ENCODE measurements at places on chromosomes 16 and 17. TPM values are rescaled to one million over a fixed set of nuclear protein-coding genes. Genes with fewer than 3 reads are reported as not detected.

The TMC5 gene
- total RNA-seq, result not detected

The SCNN1B gene
- total RNA-seq, result 18.8 TPM

The FBXW10 gene
- total RNA-seq, result not detected

The EPX gene
- not detected for total RNA-seq

The WNT9B gene
- total RNA-seq, result not detected

The TBC1D3K gene
- total RNA-seq, result not detected

The ITGB3 gene
- total RNA-seq, result 126 TPM

The MYH1 gene
- total RNA-seq, result not detected

The ZFP90 gene
- 14.7 TPM for total RNA-seq

The TMEM88 gene
- 7.1 TPM for total RNA-seq

The IRX6 gene
- not detected for total RNA-seq

The EXOC7 gene
- 55.4 TPM for total RNA-seq

The SLC13A5 gene
- 0.20 TPM for total RNA-seq

The LITAF gene
- total RNA-seq, result 1.8 TPM

The CLEC3A gene
- total RNA-seq, result not detected

The KRT23 gene
- total RNA-seq, result 1.6 TPM

The PMFBP1 gene
- total RNA-seq, result under 0.01 TPM

The ESRP2 gene
- total RNA-seq, result 1.6 TPM

The NEUROD2 gene
- not detected for total RNA-seq

The CA7 gene
- not detected for total RNA-seq

The UTS2R gene
- total RNA-seq, result not detected

The NPIPA1 gene
- total RNA-seq, result 29.4 TPM

The BCL6B gene
- total RNA-seq, result 54.5 TPM

All from lung microvascular endothelial cell (primary cell).